ENCODE measurements at places on chromosomes 3 and 15.
A peak's percentile ranks its signal among the peaks of the same experiment; 100 is the strongest.

GRCh38 chr15:93089727-93090305 is 805 bp upstream of the RGMA start:
- DNase-seq, result no peak

- DNase-seq, result no peak
Measured at GRCh38 chr15:91192690-91193377, 92.8 kb downstream of the SV2B start.

DNA sequence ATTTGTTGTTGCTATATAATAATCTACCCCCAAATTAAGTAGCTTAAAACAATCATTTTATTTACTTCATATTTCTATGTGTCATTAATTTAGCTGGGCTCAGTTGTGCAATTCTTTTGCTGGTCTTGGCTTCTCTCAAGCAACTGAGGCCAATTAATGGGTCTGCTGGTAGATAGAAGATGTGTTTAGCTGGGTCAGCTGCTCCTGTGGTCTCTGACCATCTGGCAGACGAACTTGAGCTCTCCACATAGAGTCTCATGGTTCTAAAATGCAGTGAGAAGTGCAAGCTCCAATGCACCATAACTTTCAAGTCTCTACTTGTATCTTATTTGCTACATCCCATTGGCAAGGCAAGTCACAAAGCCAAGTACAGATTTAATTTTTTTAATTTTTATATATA is 515.6 kb downstream of the ZIC1 start:
- DNase-seq, result no peak

- no peak for DNase-seq
Measured at GRCh38 chr3:183504597-183504996, 50.9 kb downstream of the KLHL6 start.

GRCh38 chr3:45659661-45660566 is 29.3 kb upstream of the SACM1L start:
- DNase-seq, result peak; percentile 53

- DNase-seq, result no peak
Measured at GRCh38 chr3:38968891-38969290, 82.9 kb downstream of the SCN11A start.

GRCh38 chr15:85044251-85044853 is 62.7 kb downstream of the PDE8A start:
- peak; percentile 49 for DNase-seq

GRCh38 chr3:50573566-50574443 is 4.5 kb downstream of the HEMK1 start:
- peak; percentile 78 for DNase-seq

DNA sequence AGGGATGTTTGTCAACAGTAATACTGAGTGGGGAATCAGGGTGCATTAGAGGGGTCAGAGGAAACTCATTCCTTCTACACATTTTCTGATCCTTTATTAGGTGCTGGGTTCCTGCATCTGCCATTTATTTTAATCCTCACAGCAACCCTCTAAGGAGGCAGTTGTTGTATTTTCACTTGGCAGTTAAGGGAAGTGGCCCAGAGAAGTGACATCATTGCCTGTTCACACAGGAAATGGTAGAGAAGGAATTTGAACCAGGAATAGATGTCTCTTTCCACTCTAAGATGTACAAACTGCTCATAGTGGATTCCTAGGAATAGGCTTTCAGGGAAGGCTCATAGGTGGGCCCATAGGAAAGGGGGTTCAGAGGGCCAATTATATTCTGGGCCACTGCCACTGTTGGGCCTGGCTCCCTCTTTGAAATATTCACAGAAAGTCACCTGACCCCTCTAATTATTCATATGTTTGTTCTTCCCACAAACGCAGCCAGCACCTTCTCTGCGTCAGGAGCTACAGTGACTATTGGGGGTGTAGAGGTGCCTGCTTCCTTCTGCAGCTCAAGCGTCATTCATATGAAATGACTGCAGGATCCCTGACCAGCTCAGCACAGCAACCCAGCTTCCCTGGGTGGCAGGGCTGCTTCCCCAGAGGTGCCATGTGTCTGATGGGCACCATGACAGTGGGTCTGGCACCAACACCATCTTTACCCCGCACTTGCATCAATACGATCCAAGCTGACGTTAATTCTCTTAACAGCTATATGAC is 163.9 kb upstream of the SMAD3 start:
- DNase-seq, result no peak

DNA sequence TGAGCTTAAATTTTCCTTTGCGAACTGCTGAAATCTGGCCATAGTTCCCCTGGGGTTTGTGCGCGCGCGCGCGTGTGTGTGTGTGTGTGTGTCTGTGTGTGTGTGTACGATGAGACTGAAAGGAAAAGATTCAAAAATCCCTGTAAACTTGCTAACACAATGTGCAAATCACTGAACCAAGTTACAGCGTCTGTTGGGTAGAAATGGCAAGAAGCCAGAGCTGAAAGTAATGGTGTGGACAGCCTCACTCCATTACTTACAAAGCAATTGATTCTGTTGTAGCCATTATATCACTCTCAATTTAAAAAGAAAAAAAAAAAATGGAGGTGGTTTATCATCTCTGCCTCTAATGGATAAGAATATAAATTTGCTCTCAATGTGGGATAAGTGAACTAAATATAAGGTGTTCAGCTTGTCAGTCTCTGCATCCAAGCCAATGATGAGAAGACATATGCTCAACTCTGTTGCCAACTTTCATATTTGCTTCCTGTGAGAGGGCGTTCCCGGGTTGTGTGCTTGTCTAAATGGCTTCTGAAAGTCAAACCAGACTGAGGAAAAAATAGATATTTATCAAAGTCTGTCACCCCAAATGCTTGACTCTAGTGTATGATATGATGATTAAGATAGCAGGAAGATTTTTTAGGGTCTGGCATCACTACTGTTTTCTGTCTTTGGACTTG is 422.2 kb downstream of the ZNF385D start:
- DNase-seq, result no peak

DNA sequence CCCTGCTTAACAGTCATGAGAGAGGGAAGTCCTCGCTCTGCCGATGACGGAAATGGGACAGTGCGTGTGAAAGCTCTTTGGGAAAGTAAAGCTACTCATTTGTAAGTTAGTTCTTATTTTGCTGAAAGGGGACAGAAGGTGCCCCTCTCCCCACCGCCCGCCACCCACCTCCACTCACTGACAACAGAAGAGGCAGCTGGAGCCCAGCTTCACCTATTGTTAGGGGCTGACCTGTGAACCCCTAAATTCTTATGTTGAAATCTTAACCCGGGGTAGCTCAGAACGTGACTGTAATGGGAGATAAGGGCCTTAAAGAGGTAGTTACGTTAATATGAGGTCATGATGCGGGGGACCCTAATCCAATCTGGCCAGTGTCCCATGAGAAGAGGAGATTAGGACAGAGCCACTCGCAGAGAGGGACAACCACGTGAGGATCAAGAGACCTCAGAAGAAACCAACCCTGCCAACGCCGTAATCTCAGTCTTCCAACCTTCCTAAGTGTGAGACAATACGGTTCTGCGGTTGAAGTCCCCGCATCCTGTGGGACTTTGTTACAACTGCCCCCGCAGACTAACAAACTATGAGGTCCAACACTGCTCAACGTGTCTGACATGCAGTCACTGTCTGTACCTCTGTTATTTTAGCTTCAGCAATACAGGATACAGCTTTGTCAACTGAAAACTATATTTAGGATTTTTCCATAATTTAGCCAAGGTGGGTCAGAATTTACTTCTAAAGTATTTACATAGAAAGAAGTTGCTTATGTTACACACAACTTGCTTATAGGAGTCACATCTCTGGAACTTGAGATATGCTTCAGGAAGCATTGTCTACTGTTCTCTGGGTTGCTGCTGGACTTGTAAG is 51.7 kb downstream of the PCSK6 start:
- no peak for DNase-seq

DNA sequence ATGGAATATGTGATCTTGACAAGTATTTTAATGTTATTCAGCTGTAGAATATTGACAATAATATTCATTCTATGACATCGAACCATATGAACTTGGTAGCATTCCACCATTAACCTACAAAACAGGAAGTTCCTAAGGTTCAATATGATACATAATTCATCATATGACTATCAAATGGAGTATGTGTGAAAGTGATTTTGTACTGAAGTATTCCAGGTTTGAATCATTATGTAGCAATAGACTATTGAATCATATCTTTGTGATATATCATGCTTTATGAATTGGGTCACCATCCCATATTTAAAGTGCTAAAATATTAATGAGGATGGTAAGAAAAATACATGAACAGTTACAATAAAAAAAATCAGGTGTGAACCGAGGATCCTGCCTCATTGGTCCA is 95.1 kb downstream of the TP63 start:
- DNase-seq, result no peak

DNA sequence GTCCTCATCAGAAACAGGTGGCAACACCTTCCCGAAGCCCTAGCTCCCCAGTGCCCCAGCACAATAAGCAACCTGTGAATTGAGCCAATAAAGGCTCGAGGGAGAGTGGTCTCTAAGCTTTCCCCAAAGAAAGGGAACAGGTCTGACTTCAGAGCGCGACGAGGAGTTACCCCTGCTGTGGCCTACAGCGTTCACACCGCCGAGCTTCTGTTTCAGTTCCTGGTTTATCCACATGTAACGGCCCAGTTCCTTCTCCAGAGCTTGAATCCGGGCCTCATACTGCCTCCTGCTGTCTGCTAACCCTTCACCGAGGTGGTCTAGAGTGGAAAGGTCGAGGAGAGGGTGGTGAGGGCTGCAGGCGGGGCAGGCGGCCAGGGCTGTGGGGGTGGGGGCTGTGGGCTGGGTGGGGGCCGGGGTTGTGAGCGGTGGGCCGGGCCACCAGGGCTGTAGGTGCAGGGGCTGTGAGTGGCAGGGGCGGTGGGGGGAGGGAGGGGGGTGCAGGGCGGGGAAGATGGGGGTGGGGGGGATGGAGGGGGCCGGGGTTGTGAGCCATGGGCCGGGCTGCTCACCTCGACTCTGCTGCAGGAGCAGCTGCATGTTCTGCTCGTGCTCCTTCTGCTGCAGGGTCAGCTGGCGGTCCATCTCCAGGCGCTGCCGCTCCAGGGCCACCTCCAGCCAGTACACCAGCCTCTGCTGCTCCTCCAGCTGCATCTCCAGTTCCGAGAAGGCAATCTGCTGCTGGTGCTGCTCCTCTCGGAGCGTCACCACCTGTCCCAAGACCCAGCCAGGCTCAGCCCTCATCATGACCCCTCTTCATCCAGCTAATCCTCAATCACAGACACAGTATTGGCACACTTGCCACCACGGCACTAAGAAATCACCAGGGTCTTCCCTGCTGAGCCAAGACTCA is 26.2 kb downstream of the KIF7 start:
- no peak for DNase-seq
